Activated T-helper 1 cell treated with Interleukin-2 at 50 U/mL for 16 hours (primary cell): ENCODE measurements at places on chromosomes 16 and 17.

- DNase-seq: no peak
These were observed 108.5 kb downstream of the PCTP start for GRCh38 chr17:55859301-55859795.

DNA sequence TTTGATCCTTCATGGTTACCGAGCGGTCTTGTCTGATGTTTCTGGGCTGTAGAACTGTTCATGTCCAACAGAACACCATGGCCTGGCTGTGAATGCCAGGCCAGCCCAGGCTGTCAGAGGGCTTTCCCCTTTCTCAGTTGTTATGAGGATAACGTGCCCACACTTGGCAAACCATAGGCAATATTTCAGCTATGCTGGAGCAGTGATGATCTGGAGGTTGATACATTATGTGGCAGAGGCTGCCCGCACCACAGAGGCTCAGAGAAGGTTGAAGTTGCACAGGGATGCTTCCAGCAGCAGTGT, 92.9 kb downstream of the C16orf78 start:
- no peak for DNase-seq

GRCh38 chr16:85310868-85311585, 198.8 kb upstream of the CIBAR2 start:
- DNase-seq: peak; percentile 17

- no peak for DNase-seq
These were observed 5.9 kb downstream of the ARSG start for GRCh38 chr17:68297195-68297594.

DNA sequence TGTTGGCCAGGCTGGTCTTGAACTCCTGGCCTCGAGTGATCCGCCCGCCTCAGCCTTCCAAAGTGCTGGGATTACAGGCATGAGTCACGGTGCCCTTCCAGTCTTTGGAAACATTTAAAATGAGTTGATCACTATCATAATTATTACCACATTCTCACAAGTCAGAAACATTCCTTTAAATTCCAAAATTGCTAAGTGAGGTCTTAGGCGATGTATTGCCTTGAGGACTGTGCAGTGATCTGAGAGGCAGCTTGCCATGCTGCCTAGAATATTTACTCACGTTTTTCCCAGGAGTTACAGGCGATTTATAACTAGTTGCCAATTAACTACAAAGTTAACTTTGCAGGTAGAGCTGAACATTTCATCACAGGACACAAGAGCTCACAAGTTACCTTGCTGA, 5.7 kb upstream of the ATXN1L start:
- DNase-seq: no peak

- DNase-seq: no peak
These were observed 894 bp upstream of the PHKG2 start for GRCh38 chr16:30747331-30747730.
